ENCODE measurements at places on chromosomes 11 and 22.

DNA sequence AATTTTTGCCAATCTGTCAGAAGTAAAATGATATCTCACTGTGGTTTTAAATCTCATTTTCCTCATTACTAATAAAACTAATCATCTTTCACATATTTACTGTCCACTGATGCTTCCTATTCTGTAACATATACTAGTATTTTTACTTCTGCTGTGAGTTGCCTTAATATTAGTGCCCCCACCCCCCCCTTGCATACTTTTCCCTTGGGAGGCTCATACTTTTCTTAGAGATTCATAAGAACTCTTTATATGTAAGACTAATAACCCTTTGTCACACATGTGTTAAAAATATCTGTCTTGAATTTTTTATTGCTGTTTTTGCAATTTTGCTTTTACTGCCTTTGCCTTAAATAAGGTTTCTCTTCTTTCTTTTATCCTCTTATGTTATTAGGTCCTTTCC lies 87.2 kb downstream of the PHF21A start:
- DNase-seq, result no peak

GRCh38 chr11:34236572-34236971 lies 121.2 kb downstream of the ABTB2 start:
- no peak for DNase-seq

DNA sequence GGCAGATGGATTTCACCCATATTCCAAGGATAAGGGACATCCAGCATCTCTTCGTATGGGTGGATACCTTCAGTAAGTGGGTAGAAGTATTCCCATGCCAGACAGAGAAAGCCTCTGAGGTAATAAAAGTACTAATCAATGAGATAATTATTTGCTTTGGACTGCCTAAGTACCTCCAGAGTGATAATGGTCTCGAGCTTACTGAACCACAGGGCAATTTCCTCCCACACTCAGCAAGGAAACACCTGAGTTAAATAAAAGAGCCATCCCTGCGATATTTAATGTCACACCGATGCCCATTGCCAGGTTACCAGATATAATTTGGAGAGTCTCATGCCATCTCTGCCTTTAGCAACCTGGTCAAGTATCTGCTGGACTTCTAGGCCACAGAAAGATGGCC lies 70.6 kb upstream of the MPEG1 start:
- DNase-seq, result no peak

DNA sequence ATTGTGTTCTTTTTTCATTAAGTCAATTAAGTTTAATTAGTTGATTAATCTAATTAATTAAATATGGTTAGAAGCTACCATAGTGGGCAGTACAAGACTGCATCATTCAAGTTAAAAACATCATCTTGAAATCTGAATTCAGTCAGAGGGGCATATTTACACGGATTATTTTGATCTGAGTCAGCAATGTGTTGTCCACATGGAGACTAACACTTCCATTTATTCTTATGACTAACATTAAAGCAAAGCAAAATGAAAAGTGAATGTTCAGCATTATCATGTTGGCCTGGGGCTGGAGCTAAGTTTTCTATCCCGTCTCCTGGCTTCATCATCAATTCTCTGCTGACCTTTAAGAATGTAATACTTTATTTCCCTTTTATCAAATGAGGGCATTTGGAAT lies 17.3 kb downstream of the FLI1 start:
- no peak for DNase-seq

DNA sequence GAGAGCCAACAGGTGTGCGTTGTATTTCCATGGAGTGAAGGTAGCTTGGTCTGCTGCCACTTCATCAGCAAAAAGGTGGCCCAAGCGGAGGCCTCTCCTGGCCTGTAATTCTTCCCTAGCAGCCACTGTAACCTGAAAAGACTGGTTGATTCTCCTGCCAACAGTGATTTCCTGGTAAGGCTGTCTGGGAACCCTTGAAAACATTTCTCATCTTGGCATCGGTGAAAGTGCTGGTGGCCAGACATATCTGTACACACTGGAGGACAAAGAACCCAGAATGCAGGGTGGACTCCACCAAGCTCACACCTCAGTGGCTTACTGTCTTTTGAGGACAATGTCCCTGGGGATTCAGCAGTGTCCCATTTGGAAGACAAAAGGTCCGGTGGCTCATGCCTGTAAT lies 128.0 kb downstream of the TRIM29 start:
- DNase-seq, result no peak

- no peak for DNase-seq
Measured at GRCh38 chr22:39122772-39123470, 25.9 kb downstream of the APOBEC3H start.

GRCh38 chr22:36768141-36768540 lies 7.8 kb downstream of the IFT27 start:
- DNase-seq, result peak; percentile 2

GRCh38 chr11:114308689-114309089 lies 12.5 kb downstream of the NNMT start:
- DNase-seq, result no peak

GRCh38 chr11:118921121-118921928 lies 4.4 kb downstream of the BCL9L start:
- DNase-seq, result peak; percentile 48

DNA sequence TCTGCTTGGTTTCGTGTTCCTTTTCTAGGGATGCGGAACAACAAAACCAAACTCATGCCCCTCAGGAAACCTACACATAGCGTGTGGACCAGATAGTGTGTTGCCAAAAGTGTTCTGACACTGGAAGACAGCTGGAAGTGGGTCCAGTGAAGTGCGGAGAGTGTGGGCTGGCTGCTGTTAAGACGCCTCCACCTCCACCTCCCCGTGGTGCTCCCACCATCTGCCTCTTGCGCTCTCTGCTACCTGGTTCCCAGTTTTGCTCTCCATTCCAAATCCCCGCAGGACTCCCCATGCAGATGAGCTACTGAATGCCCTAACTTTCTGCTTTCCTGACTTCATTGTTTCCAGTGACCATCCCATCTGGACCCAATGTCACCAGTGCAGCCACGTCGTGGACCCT lies 51.8 kb downstream of the NCAPD3 start:
- DNase-seq, result no peak

DNA sequence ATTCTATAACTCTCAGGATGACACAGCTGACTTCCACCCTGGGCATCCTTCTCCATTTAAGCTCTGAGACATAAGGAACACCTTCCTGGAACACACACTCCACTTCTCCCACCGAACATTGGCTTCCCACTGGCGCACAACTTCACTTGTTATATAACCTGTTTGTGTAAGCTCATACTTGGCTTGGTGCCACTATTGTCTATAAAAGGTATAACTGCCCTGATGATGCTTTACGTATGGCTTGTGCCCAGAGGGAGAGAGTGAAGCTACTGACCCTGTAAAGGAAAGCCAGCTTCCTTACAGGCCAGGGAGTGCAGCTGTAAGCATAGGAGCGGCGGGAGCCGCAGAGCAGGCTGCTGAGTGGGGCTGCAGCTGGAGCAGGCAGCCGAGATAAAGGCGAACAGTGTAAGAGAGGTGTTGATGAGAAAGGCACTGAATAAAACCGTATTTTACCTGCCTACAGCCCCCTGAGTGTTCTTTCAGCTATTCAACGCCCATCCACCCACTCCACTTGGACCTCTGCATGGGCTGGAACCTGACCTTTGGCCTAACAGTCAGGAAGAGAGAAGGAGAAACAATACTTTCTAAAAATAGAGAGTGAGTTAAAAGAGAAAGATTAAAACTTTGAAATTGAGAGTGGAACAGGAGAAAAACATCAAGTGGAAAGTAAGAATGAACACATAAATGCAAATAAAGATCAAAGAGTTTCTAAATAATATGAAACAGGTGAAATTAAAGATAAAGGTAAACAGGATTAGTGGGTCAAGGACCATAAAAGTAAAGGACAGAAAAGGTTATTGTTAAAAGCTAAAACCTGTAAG lies 252.1 kb upstream of the ARHGAP42 start:
- no peak for DNase-seq

DNA sequence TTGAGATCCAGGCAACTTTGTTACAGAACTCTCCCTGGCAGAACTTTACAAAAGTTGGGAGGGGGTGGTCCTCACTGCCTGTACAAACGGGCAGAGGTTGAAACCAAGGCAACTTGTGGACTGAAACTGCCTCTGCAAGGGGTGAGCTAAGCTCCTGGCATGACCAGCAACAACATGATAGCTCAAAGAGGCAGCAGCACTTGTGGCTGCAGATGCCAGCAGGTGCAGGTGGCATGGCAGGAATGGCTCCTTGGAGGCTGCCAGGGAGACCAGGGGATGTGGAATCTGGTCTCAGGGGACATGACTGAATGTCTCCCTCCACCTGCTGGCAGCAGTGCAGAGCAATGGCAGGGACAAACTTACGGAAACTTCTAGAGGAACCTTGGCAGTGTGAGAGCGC lies 38.8 kb upstream of the PHF21A start:
- DNase-seq, result no peak

DNA sequence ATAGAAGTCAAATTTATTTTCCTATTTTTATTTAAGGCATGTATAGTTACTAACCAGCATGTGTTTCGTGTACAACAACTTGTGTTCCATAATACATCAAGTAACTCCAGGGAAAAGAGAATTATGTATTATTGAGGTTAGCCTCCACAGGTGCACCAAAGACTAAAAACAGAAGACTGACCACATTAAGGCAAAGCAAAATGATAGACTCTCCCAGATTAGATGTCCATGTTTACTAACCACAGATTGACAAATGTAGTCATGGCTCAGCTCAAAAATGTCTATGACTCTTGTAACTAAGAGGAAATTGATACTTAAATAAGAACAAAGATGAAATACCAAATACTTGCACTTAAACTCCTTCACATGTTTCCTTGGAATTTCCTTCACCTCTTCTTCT lies 238.5 kb downstream of the METTL15 start:
- no peak for DNase-seq

- no peak for DNase-seq
Measured at GRCh38 chr11:110691926-110692325, 20.3 kb downstream of the ARHGAP20 start.

GRCh38 chr22:35312198-35313059 lies 12.7 kb downstream of the TOM1 start:
- no peak for DNase-seq

- DNase-seq, result no peak
Measured at GRCh38 chr11:78612721-78613377, 38.2 kb upstream of the NARS2 start.

DNA sequence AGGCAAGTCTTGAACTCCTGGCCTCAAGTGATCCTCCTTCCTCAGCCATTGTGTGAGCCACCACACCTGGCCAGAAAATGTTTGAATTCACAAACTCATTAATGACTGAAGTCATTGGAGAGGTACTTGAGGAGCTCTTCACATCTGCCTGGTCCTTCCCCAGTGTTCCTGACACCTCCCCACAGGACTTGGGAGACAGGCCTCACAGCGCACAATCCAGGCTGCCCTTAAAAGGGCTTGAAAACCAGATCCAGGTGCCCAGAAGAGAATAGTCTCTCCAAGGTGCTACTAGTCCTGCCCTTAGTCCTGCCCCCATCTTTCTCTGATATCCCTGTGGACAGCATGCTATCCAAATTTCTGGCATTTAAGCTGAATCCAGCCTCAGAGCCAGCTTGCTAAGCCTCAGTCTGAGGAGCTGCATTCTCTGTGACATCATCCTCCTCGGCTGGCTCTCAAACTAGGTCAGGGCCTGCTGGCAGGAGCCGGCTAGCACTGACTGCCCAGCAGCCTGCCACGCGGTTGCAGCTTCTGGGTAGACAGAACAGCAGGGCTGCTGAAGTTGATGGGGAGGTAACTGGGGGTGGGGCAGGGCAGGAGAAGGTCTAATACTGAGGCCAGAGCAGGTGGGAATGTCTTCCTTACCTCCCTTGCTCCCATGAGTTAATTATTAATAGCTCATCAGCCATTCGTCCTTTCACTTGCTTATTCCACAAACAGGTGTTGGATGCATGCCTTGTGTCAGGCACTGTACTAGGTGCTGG lies 35.3 kb upstream of the NECTIN1 start:
- peak; percentile 61 for DNase-seq

DNA sequence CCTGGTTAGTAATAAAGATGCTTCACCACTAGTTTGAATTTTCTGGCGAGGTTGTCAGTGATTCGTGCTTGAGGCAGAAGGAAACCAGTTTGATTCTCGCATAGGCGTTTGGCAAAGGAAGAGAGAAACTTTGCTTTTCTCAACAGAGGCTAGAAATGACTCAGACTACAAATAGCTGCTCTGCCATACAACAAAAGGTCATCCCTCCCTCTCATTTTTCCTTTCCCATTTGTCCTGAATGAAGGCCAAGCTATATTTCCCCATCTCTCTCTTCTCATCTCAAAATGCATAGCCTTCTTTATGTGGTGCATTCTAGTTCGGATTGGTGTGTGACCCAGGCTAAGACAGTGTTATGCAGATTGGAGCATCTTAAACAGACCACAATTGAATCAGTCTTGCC lies 741.4 kb downstream of the NTM start:
- DNase-seq, result no peak

DNA sequence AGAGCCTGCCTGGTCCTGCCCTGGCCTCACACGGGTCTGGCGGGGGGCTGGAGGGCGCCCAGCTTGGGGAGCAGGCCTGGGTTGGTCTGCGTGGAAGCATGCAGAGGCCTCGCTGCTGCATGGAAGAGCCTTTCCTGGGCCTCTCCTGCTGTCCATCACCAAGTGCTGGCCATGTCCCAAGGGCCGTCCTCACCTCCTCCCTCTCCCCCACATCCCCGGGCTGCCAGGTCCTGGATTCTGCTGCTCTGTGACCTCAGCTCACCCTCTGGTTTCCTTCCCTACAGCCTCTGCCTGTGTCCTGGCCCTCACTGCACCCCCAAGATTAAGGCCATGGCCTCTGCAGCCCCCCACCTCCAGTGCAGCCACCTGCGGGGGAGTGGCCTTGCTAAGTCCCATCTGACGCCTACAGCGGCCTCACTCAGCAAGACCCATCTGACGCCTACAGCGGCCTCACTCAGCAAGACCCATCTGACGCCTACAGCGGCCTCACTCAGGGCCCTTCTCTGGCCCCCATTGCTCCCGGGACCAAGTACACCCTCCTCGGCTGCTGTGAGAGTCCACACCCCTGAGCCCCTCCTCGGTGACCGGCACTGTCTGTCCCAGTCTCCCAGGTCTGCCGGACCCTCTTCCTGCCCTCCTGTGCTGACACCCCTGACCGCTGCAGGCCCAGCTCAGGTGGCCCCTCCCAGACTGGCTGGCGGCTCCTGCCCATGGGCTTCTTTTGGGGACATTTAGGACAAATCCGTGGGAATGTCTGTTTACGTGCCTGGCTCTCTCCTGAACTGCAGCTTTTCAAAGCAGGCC lies 119.5 kb upstream of the B3GAT1 start:
- DNase-seq, result no peak

DNA sequence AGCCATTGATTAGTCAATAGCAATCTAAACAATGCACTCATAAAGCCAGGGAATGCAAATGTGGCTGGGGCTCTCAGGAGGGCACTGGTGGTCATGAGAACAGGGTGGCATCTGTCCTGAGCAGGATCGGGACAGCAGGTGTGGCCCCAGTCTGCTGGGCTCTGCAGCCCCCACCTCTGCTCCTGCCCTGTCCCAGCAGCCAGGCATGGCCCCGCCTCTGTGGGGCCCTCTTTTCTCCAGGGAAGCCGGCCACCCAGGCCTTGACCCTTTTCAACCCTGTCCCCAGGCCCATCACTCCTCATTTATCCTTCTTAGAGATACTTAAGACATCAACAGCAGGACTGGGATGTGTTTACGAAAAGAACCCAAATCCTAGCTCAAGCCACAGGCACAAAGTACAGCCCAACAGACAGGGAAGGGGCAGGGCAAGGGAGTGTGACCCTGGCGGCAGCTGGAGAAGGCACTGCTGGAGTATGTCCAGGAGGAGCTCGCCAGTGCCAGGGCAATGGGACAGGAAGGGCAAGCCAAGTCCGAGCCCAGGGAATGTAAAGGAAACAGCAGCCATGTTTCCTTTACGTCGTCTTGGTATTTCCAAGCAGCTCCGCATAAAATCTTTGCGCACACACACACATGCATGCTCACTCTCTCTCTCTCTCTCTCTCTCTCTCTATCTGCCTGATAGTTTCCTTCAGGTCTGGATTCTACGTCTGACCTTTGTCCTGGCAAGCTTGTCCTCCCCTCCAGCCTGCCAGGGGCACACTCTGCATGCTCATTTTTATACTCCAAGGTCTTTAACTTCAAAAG lies 59.9 kb downstream of the DGCR2 start:
- DNase-seq, result peak; percentile 9
